ENCODE measurements at places on chromosomes 11 and 22.

GRCh38 chr22:37166675-37167066, 17.0 kb upstream of the IL2RB start:
- peak; percentile 64 for DNase-seq

DNA sequence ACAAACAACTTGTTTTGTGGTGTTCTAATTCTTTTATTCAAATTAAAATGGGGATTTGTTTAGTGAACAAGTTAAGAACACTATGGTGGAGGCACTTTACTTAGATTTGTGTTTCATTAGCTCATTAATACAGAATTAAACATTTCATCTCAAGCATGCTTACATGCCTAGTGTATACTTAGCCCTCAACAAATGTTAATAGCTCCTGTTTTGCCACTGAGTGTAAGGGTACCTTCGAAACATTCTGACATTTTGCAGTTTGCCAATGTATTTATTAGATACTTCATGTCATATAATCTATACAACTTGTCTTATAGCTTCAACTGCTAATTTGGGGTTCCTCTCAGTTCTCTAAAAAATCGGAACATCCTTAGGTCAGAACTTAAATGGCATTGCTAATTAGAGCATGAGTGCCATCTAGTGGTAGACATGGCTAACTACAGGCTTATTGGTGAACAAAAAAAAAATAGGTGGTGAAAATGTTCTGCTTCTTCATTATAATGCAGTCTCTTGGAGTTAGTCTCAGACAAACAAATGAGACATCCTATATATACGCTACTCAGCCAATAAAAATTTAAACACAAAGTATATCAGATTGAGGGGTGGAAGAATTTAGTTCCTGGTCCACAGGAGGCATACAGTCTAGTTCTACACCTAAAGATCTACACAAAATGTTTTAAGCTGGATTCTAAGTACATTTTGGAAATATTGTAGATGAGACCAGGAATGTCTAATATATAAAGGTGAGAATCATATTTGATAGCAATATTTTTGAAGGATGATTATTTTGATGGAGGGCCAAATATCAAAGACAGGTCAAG, 4.9 kb upstream of the CNTN5 start:
- DNase-seq = no peak

- no peak for DNase-seq
Measured at GRCh38 chr11:132346558-132347148, 976.2 kb downstream of the NTM start.

DNA sequence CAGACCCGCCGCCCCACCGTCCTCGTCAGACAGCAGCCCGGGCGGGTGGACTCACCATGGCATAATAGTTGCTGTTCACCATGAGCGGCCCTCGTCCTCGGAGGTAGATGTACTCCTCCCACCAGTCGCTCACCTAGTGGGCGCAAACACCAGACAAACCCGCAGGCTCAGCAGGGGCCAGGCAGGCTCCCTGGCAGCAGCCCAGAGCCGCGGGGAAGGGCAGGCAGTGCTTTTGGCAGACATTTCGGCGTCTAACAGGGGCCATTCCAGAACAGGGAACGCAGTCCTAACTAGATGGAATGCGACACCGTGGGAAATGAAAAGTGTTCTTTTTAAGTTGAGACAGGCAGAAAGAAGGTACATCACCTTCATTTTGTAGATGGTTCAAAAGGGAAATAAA, 44.9 kb downstream of the CPT1A start:
- DNase-seq = peak; percentile 7

GRCh38 chr11:47864901-47865300, 16.8 kb upstream of the NUP160 start:
- DNase-seq = no peak

DNA sequence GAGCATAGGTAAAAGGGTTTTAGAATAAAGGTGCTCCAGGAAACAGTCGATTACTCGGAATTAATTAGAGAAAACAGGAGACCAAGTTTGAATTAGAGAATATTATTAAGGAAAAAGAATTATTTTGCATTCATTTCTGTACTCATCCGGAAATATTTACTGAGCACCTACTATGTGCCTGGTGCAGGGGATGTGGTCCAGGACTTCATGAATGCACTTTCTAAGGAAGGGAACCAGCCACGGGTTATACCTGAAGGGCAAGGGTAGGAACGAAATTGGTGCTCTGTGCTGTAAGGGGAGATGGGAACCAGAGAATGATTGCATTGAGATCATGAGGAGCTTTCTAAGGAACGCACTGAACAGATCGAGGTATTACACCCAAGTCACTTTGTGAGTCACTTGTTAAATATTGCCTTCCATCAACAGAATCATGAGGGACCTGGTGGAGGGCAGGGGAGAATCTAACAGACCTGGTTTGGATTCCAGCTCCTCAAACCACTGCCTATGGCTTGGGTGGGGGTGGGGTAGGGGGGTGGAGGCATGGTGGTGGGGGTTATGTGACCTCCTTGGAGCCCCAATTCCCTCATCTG, 40.9 kb downstream of the C11orf96 start:
- DNase-seq = no peak

- no peak for DNase-seq
Measured at GRCh38 chr11:36078686-36079055, 134.8 kb downstream of the LDLRAD3 start.

- DNase-seq = no peak
Measured at GRCh38 chr11:6894097-6894496, 1.8 kb upstream of the OR2D2 start.

GRCh38 chr11:30789270-30789669, 203.1 kb upstream of the MPPED2 start:
- no peak for DNase-seq

DNA sequence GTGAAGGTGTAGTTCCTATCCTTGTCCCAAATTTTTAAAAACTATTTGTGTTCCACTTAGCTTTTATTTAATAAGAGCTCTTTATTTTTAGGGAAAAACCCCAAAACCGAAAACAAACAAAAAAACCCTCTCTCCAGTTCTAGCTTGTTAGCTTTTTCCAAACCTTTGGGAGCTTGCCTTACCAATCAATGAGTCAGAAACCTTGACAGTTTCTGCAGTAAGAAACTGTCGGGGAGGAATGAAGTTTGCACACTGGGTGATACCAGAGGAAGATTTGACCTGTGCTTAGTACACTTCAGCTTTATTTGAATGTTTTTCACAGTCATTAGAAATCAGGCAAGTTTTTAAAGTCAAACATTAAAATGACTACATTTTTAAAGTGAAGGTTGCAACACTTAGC, 105.0 kb downstream of the FAT3 start:
- no peak for DNase-seq

DNA sequence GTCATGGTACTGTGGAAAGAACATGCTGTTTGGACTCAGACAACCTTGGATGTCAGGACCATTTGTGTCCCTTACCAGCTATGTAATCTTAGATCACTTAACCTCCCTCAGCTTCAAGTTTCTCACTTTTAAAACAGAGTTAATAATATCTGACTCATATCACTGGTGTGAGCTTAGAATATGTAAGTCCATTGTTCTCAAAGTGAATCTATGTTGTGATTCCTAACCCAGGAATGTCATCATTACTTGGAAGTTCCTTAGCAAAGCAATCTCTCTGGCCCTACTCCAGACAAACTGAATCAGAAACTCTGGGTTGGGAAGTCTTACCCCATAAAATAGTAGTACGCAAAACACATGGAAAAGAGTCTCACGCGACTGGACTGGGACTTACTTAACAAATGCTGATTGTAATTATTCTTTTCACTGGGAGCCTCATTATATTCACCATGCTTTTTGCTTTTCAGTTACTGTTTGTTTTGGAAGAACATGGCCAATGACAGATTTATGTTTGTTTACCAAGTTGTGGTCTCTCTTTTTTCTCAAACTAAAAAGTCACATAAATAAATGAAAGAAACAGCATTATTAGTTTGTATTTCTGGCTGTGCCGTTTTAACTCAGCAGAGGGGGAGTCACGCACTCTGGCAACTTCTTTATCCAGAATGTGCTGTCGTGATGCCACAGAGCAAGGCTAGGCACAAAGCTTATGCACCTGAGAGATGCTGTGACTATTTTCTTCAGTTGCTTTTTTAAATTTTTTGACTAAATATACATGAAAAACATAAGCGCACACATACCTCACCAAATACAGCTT, 217.7 kb upstream of the CTSC start:
- DNase-seq = no peak

DNA sequence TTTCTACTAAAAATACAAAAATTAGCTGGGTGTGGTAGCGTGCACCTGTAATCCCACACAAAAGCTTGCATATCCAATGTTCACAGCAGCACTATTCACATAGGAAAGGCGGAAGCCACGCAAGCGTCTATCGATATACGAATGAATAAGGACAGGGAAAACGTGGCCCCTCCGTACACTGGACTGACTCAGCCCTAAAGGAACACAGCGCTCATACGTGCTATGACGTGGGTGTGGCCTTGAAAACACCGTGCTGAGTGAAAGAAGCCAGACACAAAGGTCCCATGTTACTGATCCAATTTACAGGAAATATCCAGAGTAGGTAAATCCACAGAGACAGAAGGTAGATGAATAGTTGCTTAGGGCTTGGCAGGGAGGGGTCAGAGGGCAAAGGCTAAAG, 7.0 kb downstream of the LMF2 start:
- DNase-seq = no peak

DNA sequence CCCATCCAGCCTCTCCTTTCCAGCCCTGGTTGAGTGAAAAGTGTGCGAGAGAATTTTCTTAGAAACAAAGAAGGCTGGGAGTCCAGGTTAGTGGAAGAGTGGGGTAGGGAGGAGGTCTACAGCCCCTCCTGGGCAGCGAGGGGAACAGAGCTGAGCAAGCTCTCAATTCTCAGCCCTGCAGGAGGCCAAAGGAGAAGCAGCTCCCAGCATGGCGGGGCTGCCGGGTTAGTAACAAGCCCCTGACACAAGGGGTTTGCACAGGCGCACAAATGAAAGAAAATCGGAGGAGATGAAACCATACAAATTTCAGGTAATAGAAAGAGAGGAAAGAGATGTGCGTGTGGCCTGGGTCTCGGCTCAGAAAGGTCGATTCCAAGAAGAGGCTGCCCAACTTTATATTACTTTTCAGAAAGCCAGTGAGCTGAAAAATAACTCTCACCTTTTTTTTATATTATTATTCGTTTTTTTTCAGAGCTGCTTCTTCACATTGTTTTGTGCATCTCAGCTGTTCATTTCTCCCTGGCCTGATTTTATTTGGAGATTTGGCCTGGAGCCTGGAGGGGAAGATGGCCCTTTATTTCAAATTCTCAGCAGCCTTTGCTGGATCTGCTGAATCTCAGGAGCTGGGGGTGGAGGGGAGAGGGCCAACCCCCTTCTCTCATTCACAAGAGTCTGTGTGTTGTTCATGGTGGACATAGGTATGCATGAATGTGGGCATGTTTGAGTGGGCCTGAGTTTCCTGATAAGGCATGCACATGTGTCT, 583.2 kb downstream of the BUD13 start:
- no peak for DNase-seq

GRCh38 chr11:27216270-27217149, 146.5 kb downstream of the CCDC34 start:
- DNase-seq = no peak

Measured in hippocampal formation (tissue), 2 donors.